Activated CD4-positive, alpha-beta T cell treated with anti-CD3 and anti-CD28 coated beads, Interleukin-2, Interleukin-4, amounts not matched to agents 100 ng/mL and 50 ng/mL, durations not matched to agents 16 hours and 8 hours (primary cell): ENCODE measurements at places on chromosomes 5 and 9.

- peak; percentile 78 for DNase-seq
Observed at GRCh38 chr5:151264113-151264512, 11.1 kb downstream of the GM2A start.

GRCh38 chr5:38867416-38867815 is 21.6 kb downstream of the OSMR start:
- no peak for DNase-seq

DNA sequence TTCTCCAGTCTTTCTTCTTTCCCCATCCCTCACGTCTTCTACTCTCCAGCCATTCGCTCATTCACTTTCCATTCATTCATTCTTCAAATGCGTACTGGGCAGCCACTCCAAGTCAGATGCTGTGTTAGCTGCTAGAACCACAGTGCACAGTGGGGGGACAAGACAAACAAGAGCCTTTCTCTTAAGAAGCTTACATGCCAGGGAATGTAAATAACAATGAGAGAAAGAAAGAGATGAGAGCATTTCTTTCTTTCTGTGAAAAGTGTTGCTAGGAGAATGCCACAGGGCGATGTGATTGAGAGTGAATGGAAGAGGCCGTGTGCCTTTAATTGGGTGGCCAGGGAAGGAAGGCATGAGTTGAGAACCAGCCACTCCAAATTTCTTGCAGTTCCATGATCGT is 46.3 kb upstream of the SMIM23 start:
- DNase-seq, result no peak

GRCh38 chr5:141878186-141878710 is at the start of gene PCDH1:
PCDH1 (minus strand) TSS chr5:141878410; CDS start chr5:141878262, 148 bp downstream.
- DNase-seq, result no peak
